ENCODE measurements at places on chromosomes 5 and 9.

GRCh38 chr9:99824378-99825171 is 2.9 kb downstream of the NR4A3 start:
- DNase-seq, result peak; percentile 82

DNA sequence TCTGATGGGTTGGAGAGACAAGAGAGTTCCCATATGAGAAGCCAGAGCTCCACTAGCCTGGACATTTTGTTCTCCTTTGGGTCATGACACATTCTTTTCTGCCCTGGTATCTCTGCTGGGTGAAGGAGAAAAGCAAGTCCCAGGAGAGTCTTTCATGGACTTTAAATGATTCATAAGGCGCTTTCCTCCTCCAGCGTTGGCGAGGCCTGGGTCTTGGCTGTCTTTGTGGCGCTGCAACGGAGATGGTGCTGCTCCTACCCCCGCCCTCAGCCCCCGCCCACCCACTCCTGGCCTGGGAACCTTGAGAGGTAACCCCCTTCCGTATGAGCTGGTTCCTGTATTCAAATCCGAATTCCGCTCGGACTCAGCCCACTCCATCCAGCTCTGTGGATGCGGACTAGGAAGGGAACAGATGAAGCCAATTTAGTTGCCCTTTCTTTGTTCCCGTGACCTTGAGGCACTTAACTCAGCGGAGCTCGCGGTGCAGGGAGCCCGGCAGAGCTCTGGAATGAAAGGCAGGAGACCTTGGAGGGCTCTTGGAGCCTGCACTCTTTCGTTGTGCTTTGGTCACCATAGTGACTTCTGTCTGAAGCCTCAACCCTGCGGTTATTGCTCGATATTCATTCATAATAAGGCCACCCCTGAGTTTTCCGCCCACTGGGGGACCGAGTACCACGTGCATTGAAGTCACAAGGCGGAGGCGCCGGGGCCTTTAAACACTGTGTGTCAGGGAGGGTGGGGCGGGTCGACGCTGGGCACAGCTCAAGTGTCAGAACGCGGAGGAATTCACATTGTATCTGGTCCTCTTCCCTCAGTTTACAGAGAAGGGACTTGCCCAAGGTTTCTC is 14.0 kb upstream of the PWWP2A start:
- no peak for DNase-seq

DNA sequence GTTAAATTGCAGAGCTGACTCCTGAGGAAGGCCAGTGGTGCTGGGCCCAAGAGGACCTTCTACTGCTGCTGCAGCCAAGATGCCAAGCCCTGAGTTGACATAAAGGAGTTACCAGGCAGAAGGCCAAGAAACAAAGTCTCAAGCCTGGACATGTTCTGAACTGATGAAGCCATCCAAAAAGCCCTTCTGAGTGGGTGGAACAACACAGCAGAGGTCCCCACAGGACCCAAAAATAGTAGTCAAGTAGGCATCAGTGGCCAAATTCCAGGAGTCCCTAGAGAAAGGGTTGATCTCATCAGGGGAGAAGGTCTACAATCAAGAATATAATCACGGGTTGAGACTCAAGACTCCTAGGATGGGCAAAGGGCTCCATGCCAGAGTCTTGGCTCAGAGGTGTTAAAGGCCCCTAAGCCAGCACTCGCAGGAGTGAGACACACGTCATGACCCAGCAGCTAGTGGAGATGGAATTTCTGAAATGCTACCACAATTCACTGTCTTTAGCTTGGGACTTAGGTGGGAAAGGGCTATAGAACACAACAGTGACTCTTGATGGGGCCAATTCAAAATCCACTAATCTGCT is 119.7 kb downstream of the FANCC start:
- no peak for DNase-seq

DNA sequence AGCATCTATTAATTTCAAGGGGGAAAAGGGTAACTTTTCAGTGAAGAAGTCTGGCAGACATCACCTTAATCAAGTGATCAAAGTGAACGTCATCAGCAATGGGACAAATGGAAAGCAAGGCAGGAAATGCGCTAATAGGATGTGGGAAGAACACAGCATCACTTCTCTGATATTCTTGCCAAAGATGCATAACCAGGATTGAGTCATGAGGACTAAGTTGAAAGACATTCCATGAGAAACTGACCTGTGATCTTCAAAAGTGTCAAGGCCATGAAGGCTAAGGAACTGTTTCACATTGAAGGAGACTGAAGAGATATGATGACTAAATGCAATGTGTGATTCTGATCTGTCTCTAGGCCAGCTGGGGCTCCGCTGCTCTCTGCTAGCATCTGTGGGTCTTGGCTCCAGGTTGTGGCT is 92.9 kb downstream of the NDFIP1 start:
- no peak for DNase-seq

DNA sequence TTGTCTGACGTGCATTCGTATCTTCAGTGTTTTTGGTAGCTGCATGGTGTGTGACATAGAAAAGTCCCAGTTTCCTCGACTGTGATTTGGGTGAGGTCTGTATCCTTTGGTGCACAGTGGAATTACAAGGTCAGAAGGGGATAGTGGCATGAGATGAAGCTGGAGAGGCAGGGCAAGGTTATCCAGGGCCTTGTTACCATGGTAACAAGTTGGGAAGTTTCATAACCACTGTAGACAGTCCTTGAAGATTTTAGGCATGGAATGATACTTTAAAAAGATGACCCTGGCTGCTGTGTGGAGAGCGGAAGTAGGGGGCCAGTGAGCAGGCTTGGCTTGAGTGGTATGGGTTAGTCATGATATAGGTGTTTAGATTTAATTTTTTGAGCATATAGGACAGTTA is 11.9 kb downstream of the EHMT1 start:
- no peak for DNase-seq

GRCh38 chr5:55634209-55634805 is 77.8 kb downstream of the SLC38A9 start:
- no peak for DNase-seq

DNA sequence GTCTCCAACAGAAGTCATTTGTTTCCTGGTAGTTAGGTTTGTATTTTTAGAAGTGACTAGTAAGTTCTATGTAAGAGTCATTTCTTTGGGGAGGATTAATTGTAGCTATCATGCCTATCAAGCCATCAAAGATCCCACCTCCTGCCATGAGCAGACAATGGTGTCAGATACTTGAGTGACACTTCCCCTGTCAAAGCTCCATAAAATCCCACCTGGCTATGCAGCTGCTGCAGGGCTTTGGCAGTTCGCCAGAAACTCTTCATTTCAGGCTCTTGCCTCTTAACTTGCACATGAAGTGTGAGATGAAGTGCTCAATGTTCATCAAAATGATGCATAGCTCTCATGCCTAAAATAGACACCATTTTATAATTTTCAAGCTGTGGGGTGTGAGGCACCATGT is 312.1 kb downstream of the CDH12 start:
- no peak for DNase-seq

- DNase-seq, result no peak
These were observed 18.9 kb downstream of the WHRN start for GRCh38 chr9:114486205-114486963.

DNA sequence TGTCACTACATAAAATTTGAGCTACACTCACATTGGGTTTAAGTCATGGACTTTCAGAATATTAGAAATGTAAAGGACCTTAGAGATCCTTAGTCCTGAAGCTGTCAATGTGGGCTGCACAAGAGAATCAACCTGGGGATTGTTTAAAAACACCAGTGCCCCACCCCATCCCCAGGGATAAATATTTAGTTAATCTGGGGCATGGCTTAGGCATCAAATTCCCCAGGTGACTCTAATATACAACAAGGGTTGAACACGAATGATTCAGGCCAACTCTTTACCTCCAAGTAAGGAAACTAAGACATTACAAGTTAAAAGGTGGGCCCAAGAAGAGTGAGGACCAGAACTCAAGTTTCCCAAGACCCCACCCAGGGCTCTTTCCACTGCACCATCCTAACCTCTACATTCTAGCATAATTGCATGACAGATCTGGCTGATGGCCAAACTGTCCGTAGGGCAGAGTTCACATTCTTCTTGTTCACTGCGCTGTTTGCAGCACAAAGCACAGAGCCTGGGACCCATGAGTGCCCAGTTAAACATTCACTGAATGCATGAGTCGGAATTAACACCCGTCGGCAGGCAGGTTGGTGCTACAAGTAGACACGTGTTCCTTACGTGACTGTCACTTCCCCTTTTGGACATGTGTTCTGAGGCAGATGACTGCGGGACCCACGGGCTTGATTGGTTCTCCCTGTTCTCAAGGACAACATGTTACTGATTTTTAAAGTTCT is 25.2 kb downstream of the CYFIP2 start:
- peak; percentile 58 for DNase-seq

GRCh38 chr9:110986529-110986928 is 51.7 kb downstream of the LPAR1 start:
- DNase-seq, result no peak

DNA sequence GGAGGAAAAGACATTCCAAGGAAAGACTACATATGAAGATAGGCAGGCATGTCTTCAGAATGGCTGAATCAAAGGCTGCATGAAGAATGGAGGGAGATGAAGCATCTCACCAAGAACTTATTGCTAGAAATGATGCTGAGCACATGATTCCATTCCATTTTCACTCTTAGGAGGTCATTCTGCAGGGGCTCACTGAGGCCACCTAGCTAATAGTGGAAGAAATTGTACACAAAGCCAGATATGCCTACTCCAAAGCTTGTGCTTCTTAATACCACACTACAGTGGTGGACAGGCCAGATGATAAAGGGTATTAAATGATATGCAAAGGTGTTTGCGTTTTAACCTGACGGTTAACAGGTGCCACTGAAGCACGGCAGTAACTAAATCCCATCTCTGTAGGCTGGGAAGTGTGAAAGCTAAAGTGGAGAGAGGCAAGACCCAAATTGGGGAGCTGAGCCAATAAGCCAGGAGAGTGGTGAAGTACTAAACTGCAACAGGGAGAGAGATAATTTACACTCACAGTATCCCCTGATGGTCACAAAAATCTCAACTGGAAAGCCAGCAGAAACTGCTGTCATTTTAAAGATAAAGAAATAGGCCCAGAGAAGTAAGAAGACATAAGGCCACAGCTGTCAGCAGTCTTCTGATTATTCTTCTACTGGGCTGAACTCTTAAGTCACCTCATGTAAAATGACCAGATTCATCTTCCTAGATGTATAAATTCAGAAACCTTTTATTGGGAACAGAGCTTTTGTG is 14.6 kb downstream of the NDUFA8 start:
- no peak for DNase-seq

GRCh38 chr5:40410964-40411635 is 268.6 kb upstream of the PTGER4 start:
- DNase-seq, result no peak

DNA sequence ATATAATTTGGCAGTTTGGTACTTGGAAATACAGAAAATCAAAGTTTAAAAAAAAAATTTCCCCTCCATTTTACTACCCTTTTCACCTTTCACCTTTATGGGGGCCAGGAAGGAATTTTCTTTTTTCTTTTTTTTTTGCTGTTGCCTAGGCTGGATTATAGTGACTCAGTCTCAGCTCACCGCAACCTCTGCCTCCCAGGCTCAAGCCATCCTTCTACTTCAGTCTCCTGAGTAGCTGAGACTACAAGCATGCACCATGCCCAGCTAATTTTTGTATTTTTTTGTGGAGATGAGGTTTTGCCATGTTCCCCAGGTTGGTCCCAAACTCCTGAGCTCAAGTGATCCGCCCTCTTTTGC is 9.1 kb downstream of the CHMP5 start:
- DNase-seq, result no peak

GRCh38 chr5:92560698-92561401 is 1020.2 kb downstream of the NR2F1-AS1 start:
- DNase-seq, result no peak

GRCh38 chr5:174323878-174324281 is 278.4 kb downstream of the NSG2 start:
- DNase-seq, result peak; percentile 15

DNA sequence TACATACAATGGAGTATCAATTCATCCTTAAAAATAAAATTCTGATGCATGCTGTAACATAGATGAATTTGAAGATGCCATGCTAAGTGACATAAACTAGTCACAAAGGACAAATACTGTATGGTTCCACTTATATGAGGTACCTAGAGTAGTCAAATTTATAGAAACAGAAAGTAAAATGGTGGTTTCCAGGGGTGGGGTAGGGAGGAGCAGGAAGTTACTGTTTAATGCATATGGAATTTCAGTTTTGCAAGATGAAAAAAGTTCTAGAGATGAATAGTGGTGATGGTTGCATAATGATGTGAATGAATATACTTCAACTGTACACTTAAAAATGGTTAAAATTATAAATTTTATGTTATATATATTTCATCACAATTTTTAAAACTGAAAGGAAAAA is 57.3 kb upstream of the FNIP1 start:
- no peak for DNase-seq

DNA sequence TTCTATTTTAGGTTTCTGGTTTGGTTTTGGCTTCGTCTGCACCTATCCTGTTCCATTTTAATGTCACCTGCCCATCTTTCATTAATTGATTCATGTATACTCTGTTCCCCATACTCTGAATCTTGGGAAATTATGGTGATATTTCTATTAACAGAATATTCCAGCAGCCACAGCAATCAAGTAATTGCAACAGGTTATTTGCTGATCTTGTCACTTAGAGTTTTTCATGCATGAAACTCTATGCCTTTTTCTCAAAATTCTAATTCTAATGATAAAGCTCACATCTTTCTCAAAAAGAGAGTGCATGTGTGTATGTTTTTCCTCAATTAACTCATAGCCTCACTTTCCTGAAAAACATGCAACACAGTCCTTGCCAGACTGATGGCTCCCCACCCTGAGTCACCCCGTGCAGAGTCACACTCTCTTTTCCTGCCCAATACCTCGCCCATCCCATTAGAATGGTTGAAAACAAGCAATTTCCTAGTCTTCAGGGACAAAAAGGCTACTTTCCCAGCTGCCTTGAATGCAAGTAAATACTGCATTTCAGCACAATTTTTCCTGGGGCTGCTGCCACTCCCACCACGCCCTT is 15.6 kb downstream of the GFRA3 start:
- DNase-seq, result no peak

DNA sequence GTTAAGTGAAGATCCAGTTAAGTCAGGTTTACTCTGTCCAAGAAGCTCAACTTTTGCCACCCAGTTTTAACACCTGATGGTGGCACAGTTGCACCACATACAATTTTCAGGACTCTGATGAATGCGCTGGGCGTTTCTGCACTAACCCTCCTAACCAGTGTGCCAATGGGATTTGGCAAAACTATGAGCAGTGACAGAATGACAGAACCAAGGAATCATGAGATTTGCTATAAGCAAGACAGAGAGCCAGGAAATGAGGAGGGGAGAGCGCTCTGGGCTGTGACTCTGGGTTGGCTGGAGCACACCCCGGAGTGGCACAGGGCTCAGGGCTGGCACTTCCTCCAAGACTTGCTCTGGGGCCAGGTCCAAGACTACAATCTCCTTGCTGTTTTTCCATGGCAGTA is 84.1 kb downstream of the SH3PXD2B start:
- DNase-seq, result no peak

DNA sequence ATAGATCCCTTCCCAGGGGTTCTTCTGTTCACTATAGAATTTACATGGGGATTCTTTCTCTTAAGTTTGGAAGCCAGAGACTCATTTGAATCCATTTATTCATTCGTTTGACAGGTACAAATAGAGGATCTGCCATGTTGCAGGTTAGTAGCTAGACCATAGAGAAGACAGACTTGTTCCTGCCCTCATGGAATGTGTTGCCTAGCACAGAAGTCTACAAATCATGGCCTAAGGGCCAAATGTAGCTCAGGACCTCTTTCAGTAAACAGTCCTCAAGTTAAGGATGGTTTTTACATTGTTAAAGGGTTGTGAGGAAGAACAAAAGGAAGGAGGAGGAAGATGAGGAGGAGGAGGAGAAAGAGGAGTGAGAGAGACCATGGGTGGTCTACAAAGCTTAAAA is 114.7 kb upstream of the SLC44A1 start:
- DNase-seq, result no peak

- no peak for DNase-seq
These were observed 632.3 kb downstream of the CCDC171 start for GRCh38 chr9:16184964-16185646.

- DNase-seq, result no peak
These were observed 3.0 kb upstream of the CDC42SE2 start for GRCh38 chr5:131260895-131261294.

Data from activated CD4-positive, alpha-beta memory T cell treated with anti-CD3 and anti-CD28 coated beads for 36 hours (primary cell).